Activated CD4-positive, alpha-beta memory T cell treated with anti-CD3 and anti-CD28 coated beads for 36 hours (primary cell): ENCODE measurements at places on chromosomes 11 and 22. TPM values are rescaled to one million over a fixed set of nuclear protein-coding genes. Genes with fewer than 3 reads are reported as not detected.
A peak's percentile ranks its signal among the peaks of the same experiment; 100 is the strongest.

DNA sequence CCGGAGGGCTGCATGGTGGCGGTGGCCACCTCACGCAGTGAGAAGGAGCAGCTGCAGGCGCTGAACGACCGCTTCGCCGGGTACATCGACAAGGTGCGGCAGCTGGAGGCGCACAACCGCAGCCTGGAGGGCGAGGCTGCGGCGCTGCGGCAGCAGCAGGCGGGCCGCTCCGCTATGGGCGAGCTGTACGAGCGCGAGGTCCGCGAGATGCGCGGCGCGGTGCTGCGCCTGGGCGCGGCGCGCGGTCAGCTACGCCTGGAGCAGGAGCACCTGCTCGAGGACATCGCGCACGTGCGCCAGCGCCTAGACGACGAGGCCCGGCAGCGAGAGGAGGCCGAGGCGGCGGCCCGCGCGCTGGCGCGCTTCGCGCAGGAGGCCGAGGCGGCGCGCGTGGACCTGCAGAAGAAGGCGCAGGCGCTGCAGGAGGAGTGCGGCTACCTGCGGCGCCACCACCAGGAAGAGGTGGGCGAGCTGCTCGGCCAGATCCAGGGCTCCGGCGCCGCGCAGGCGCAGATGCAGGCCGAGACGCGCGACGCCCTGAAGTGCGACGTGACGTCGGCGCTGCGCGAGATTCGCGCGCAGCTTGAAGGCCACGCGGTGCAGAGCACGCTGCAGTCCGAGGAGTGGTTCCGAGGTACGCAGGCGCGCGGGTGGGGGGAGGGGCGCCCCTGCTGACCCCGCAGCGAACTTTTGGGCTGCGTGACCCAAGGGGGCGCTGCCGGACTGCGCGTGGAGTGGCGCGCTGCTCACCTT, 670 bp downstream of the NEFH start:
- DNase-seq = peak; percentile 67

DNA sequence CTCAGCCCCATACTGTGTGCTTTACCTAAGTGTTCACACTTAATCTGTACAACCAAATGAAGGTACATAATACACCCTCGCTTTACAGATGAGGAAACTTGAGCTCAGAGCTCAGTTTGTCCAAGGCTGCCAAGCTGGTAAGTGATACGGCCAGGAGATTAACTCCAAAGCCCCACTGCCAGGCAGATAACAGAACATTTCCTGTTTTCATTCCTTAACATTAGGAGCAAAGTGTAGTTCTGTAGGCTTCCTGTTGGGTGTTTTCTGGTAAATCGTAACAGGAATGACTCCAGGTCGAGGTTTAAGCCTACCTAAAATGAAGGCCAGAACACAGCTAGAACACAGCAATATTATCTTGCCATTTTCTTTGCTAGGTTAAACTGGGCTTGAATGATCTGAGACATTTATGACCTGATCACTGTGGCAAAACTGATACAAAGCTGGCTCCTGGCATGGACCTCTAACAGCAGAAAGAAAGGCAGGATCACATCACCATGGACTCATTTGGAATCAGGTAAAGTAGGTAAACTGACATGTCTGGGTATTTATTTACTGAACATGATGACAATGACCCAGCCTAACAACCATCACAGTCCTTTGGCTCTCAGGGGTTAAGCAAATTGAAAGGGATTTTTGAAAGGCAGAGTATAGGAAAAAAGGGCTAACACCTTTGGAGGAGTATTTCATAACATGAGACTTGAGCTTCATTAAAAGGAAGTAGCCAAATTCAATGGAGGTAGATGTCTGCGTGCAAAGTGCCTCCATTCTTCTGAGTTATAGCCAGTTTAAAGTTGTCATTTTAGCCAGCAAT, 3.9 kb upstream of the NUP50 start:
- DNase-seq = no peak

DNA sequence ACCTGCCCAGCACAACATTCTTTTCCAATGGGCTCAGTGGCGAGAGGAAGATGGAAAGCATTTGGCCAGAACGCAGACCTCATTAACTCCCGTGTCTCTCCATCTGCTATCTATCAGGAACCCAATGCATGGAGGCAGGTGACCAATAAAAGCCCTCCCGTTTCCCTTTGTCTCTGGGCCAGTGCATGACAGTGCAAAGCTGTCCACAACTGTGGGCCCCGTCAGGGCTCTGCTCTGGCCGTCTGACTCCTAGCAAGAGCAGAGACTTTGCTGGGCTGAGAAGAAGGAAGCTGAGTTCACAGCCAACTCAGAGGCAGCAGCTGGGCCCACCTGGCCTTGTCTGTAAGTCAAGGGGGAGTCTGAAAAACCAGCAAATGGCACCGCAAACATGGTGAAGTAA, 177.8 kb downstream of the TENM4 start:
- DNase-seq = no peak

- no peak for DNase-seq
These were observed 22.5 kb downstream of the CLPB start for GRCh38 chr11:72411623-72412419.

- no peak for DNase-seq
These were observed 10.9 kb upstream of the NAALADL1 start for GRCh38 chr11:65069217-65069616.

DNA sequence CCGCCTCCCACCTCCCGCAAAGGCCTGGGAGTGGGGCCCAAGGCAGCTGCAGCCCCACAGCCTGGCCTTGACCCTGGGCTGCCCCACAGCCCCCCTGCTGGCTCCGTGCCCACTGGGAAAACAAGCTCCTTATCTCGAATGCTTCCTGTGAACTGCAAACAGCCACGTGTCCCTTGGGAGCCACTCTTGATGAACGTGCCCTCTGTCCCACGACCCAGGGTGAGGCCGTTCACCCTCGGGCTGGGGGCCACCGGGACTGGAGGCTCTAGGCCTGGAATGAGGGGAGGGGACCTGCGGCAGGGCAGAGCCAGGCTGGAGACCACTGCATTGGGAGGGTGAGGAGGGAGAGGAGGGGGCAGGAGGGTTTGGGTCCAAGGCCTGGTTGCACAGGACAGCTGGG, 9.5 kb downstream of the H19 start:
- DNase-seq = no peak

GRCh38 chr11:720642-721246, 14.7 kb downstream of the EPS8L2 start:
- peak; percentile 67 for DNase-seq

GRCh38 chr22:30444632-30445437, 19.3 kb downstream of the MTFP1 start:
- peak; percentile 78 for DNase-seq

DNA sequence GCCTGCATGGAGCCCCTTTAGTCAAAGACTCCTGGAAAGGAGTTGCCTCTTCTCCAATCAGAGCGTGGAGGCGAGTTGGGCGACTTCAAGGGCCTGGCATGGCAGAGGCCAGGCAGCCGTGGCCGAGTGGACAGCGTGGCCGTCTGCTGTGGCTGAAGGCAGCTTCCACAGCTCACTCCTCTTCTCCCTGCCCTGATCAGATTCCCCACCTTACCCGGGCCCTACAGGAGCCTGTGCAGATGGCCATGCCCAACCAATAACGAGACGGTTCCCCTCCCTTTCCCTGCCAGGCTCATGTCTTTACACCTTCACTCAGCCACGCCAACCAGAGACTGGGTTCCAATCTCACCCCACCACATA, 20.0 kb upstream of the SLC22A12 start:
- DNase-seq = no peak

DNA sequence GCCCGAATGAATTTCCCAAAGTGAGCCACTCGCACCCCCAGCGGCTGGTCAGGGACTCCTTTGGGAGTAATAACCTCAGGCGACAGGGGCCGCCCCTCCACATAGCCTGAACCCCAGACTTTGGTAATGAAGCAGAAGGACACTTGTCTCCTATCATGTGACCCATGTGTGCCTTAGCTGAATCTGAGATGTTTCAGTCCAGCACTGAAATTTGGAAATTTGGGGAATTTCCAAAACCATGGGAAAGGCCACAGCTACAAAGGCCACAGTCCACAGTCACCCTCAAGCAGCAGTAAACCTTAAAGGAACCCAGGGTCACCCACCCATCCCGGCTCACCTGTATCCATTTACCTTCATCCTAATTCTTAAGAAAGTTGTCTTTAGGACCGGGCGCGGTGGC, 51.4 kb upstream of the FADD start:
- no peak for DNase-seq

DNA sequence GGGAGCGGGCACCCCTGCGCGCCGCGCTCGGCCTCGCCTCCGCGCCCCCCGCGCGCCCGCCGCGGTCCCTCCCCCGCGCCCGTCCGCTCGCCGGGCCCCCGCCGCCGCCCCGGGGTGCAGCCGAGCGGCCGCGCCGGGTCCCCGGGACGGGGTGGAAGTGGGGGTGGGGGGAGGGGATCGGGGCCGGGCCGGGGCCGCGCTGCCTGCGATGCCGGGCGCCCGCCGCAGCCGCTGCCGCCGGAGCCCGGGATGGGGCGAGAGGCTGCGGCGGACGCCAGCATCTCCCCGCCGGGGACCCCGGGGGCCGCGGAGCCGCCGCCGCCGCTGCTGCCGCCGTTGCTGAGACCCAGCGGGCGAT, 365 bp downstream of the MGAT3 start:
- no peak for DNase-seq

DNA sequence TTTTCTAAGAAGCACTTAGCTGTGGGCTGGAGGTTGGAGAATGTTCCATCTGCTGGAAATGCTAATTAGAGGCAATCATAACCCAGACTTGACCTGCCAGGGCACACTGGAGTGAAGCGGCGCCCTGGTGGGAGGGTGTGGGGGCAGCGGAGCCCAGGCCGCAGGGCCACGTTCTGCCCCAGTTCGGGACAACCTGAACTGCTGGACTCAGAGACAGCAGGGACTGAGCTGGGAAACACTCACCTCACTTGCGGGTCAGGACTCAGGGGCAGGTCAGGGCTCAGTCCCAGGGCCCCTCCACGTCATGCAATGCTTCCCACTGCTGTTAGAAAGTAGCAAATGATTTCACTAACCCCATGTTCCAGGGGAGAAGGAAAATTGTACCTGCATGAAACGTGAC, 316.4 kb downstream of the NTM start:
- DNase-seq = no peak

GRCh38 chr22:42768385-42769035, 47.8 kb upstream of the A4GALT start:
- DNase-seq = no peak

DNA sequence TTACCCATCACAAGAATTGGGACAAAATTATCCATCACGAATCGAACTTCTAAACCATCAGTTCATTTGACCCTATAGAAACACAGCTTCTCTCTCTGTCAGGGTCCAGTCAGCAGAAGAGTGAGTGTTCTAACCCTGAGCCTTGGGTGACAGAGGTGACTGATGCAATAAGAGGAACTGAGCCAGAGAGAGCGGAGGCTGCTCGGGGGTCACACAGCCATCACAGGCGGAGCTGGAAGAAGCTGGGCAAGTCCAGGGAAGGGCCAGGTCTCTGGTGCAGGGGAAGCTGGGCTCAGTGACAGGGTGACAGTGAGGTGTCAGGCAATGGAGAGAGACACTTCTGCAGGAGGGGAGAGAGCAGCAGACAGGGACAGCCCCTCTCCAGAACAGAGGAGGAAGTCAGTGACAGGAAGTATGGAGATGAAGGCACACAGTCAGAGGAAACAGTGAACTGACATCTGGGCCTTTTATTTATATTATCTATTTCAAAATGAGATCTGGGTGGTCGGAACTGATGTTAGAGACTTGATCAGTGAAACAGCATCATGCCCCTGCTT, 184.0 kb upstream of the TBCEL start:
- no peak for DNase-seq

- DNase-seq = no peak
These were observed 42.1 kb downstream of the RASSF10 start for GRCh38 chr11:13051257-13051656.

- DNase-seq = no peak
These were observed 134.3 kb upstream of the C11orf58 start for GRCh38 chr11:16603890-16604793.

GRCh38 chr11:12247543-12248254, 129.7 kb upstream of the PARVA start:
- DNase-seq = no peak

DNA sequence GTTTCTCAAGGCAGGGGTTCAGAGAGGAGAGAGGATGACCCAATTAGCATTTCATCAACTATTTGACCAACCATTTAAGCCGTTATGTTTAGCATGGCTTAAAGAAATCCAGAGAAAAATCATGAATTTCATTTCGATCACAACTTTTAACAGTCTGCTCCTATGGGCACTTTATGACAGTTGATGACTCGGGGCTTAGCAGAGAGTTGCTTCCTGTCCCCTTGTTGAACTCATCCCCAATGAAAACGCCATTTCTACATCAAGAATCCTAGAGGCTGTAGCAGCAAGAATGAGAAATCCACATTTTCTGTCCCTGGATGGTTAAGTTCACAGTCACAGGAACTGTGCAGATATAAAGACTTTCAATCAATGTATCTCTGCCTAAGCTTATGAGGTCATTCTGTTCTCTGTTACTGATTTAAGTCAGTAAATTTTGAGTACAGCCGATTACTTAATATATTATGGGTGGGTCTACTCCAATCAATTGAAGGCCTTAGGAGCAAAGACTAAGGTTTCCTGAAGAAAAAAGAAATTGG, 81.1 kb downstream of the BDNF start:
- DNase-seq = no peak

GRCh38 chr22:48819232-48819631, 1008.4 kb downstream of the BRD1 start:
- DNase-seq = no peak

DNA sequence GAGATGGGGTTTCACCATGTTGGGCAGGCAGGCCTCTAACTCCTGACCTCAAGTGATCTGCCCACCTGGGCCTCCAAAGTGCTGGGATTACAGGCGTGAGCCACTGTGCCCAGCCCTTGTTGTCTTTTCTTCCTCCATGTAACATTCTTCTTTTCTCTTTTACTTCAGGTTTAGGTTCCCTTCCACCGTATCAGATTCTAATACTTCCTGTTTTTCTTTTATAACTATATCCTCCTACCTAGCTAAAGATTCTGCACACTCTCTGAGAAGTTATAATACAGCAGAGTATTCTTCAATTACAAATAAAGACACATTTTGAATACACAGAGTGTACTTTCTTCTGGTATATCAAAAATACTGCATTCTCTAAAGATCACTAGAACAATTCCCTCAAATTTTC, 33.2 kb upstream of the GAB2 start:
- DNase-seq = no peak

GRCh38 chr22:36787204-36787988, 11.5 kb upstream of the IFT27 start:
- DNase-seq = no peak

The PLAAT2 gene
- total RNA-seq = not detected

The COPB1 gene
- 108 TPM for total RNA-seq

The UBQLN3 gene
- total RNA-seq = not detected

The SIAE gene
- 12.1 TPM for total RNA-seq

The RIC8A gene
- total RNA-seq = 100 TPM

The HDHD5 gene
- total RNA-seq = 42.9 TPM

The CBLIF gene
- total RNA-seq = not detected

The AP1B1 gene
- total RNA-seq = 59.9 TPM

The JHY gene
- total RNA-seq = 1.6 TPM
